ENCODE measurements at places on chromosomes 5 and 9.

DNA sequence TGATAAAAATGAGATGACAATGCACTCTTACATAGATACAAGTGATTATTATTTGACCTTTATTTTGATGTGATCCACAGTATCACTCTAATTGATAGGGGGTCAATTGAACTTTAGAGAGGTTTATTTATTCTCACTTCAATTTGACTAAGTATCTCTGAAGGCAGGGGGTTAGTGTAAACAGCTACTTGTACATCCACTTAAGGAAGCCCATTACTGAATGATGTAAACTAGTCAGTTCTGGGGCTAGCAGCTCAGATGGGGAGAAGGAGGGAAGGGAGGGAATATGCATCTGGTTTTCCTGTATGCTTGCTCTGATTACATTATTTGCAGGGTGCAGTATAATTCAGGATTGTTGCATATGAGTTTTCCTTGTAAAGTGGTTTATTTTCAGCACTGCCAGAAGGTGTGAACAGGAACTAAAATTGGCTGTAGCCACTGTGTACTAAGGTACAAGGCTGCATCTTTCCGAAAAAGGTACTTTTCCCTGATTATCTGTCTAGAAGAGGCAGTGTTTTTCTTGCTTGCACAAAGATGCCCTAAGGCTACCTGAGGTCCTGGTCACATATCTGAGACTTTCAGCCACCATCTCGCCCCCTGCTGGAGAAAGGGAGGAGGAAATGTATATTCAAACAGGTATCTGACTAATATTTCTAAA, 51.2 kb downstream of the MRPS27 start:
- peak; percentile 29 for DNase-seq

DNA sequence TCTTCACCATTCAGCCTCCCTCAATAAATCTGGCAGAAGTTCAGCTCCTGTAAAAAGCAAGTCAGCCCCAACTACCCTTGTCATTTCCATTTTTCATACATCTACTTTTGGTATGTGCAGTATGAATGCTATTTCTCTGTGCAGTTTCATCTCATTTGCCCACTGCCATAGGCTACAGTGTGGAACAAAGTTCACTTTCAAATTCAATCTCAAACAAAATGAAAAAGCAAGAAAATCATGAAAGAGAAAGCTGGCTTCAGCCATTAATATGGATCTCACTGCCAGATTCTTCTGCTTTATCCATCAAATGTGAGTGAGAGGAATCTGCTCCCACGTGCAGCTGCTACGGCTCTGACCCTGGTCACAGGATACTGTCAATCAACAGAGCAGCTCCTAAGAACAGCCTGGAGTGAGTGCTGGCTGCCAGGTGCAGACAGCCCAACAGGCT, 494.2 kb downstream of the ZNF608 start:
- no peak for DNase-seq

DNA sequence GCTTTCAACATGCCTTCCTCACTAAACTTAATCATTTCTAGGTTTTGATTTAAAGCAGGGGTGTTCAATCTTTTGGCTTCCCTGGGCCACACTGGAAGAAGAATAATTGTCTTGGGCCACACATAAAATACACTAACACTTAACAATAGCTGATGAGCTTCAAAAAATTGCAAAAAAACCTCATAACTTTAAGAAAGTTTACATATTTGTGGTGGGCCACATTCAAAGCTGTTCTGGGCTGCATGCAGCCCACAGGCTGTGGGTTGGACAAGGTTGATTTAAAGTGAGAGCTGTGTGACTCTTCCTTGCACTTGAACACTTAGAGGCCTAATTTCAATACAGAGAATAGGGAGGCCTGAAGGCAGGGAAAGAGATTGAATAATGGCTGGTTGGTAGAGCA, 598.3 kb downstream of the EFNA5 start:
- DNase-seq: no peak

DNA sequence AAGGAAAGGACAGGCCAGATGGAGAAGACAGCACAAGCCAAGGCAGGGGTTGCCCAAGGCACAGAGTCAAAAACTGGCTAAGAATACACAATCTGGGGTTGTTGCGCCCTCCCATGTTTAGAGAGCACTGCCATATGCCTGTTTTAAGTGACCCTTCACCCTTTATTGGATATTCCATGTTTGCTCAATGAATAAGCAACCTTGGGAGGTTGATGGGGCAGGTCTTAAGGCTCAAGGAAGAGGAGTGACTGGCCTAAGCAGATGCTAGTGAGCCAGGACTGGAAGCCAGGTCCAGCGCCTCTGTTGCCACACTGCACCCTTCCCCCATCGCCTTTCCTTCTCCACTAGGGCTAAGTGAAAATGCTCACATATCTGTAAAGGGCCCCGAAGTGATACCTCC, 6.7 kb downstream of the TXN start:
- no peak for DNase-seq
